Suprapubic skin (tissue), 4 donors: ENCODE measurements at places on chromosomes 16 and 17. TPM values are rescaled to one million over a fixed set of nuclear protein-coding genes. Genes with fewer than 3 reads are reported as not detected.

DNA sequence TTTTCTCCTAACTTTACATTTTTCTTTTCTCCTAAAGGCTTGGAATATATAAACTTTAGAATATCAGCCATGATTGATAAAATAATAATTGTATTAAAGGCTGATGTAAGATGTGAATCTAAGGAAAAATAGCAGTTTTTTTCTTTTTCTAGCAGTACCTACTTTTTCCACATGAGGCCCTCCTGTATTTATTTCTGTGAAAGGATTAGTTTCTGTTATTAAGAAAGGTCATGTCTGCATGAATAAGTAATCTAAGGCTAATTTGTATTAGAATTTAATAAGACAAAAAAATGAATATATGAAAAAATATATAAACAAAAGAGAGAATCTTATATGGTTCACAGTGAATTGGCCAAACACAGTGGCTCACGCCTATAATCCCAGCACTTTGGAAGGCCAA is 85.3 kb downstream of the STXBP4 start:
- DNase-seq, result no peak
- H3K27me3 ChIP-seq, result no peaks in the 10 kb centered on the region
- no peak overlapping the region for H3K4me3 ChIP-seq

DNA sequence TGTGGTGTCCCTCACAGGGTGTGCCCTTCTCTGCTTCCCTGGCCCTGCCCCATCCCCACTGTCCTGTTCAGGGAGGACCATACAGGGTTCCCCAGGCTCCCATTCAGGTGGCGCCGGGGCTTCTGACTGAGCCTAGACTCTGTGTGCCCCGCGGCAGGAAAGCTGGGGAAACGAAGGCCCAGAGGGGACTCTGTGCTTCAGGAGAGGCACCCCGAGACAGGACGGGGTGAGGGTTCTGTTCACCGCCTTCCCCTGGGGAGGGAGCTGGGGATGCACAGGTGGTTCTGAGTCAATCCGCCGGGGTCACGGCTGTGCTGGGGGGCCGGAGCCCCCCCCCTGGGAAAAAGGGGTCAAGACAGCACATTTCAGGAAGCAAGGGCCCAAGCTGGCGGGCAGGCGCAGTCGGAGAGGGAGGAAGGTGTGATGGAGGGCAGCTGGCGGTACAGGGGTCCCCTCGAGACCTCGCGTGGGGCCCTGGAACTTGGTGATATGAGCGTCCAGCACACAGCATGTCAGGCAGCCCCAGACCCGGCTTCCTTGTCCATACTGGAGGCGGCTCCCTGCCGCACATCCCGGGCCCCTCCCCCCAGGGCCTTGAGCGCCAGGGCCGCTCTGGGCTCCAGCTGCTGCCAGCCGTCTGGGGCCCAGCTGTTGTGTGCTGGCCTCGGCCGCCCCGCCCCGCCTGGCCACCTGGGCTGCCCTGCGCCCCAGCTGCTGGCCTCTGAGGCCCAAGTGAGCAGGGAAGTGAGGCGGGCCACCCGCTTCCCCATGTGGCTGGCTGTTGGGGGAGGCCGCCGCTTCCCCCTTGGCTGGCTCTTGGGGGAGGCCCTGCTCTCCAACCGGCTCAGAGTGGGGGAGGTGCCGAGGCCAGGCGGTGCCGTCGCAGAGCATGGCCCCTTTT is 5.6 kb upstream of the NOTUM start:
- peaks cover 37% of the 10 kb centered on the region for H3K4me1 ChIP-seq
- no peaks in the 10 kb centered on the region for H3K36me3 ChIP-seq
- no peak overlapping the region for H3K27ac ChIP-seq
- peaks cover 28% of the 10 kb centered on the region for H3K27me3 ChIP-seq

Gene TERB1
- total RNA-seq, result not detected

GRCh38 chr16:52827456-52827855 is 225.2 kb downstream of the CHD9NB start:
- no peaks in the 10 kb centered on the region for H3K27me3 ChIP-seq
- H3K4me3 ChIP-seq, result no peak overlapping the region
- H3K36me3 ChIP-seq, result no peaks in the 10 kb centered on the region
- DNase-seq, result no peak
- H3K27ac ChIP-seq, result no peak overlapping the region
